Activated CD8-positive, alpha-beta T cell treated with anti-CD3 and anti-CD28 coated beads, Interleukin-2, amount 10 ng/mL, durations not matched to agents 7 days and 5 days (primary cell): ENCODE measurements at places on chromosomes 13 and 19. TPM values are rescaled to one million over a fixed set of nuclear protein-coding genes. Genes with fewer than 3 reads are reported as not detected.

DNA sequence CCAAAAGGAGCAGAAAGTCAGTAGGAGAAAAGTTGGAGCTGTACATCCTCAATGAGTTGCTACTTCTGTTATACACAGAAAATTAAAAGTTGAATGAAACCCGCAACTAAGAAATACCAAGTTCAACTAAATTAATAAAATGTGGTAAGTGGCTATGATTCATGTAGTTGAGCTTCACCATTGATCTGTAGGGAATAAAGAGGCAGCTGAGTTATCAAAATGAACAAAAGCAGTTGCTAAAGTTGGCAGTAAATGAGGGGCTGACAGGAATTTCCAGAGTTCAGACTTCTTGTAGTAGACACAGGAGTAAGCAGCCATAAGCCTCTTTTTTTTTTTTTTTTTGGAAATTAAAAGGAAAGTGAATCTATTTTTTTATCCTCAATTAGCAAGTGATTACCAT lies 234.6 kb downstream of the POSTN start:
- no peak for DNase-seq

DNA sequence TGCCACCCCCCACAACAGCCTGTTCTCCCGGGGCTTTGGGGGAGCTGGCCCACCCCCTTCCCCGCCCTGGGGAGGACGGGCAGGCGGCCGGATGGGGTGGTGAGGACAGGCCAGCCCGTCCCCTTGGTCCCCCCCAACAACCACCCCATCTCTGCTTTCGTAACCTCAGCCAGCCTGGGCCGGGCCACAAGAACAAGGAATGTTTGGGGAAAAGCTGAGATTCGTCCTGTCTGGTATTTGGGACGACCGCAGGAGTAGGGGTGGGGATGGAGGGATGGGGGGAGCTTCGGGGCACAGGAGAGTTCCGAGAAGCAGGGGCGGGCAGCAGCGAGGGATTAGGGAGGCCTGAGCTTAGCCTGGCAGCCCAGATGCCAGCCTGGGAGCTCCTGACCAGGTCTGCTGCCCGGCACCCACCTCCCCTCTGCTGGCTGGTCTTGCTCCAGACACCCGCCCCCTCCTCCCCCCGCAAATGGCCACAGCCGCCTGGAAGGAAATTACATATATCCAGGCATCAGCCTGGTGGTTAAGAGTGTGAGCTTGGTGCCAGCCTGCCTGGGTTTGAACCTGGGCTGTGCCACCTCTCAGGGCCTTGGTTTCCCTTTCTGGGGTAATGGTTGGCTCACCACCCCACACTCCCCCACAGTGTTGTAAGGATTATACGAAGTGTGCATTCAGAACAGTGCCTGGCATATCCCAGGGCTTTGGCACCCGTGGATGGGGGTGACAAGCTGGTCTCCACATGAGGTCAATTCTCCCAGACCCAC lies at the start of gene PODNL1:
PODNL1 (minus strand) TSS at position 117 of the 764 bp plus-strand sequence. CDS start 236 bp downstream, outside the sequence.
- no peak for DNase-seq

GRCh38 chr19:13244920-13245319 lies 94.7 kb downstream of the IER2 start:
- no peak for DNase-seq

DNA sequence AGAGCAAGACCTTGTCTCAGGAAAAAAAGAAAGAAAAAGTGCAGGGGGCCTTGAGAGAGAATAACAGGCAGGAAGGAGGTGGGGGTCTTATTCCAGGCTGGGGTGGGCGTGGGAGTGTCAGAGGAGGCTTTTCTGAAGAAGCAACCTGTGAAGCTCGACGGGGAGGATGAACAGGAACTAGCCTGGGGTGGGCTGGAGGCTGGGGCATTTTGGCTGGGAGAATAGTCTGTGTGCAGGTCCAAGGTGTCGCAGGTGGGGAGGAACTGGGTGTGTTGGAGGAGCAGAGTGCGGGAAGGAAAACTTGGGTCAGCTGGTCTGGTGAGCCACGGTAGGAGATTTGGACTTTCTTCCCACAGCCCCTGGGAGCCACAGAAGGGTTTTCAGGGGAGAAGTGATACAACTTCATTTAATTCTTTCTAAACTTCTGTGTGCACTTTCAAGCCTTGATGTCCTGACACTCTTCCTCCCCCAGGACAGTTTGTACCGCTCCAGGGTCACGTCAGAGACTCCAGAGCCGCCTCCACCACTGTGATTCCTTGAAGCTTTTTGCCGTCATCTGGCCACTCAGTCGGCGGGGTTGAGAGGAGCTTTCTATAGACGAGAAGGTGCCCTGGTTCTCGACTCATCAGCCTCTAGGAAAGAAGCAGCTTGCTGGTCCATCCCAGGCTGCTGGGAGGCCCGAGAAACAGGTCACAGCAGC lies 138.7 kb downstream of the SIPA1L3 start:
- no peak for DNase-seq

Gene STK11
- 70.8 TPM for total RNA-seq
